ENCODE measurements at places on chromosomes 1 and 21.

- DNase-seq = no peak
Measured at GRCh38 chr1:205701420-205701819, 21.1 kb upstream of the SLC45A3 start.

GRCh38 chr1:26545969-26546323, 16.4 kb downstream of the RPS6KA1 start:
- peak; percentile 42 for DNase-seq

DNA sequence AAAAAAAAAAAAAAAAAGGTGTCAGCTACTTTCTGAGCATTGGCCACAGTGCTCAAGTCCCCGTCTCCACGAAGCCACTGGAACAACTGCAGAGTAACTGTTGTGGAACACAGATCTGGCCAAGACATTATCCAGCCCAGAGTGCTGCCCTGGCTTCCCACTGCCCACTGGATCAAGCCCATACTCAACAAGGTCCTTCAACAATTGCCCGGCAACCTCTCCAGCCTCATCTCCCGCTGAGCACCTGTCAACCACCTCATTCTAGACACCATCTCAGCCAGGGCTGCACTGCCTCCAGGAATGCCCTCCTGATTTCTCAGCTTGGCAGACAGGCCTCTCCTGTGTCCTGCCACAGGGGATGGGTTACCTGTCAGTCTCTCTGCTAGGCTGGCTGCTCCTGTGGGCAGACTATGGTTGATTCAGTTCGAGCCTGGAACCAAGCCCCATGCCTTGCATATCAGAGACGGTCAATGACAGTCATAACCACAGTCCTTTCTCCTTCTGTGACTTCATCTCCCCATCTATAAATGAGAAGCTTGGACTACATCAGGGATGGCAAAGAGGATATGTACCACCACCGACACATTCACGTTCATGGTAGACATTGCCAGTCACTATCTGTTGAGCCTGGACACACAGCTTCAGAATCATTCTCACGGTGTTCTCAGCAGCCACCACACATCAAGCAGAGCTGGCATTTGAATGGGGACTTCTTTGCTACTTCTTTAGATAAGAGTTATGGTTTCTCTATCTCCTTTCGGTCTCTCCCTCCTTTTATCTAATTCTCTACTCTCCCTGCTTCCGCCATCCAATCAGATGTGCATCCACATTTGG, 76.9 kb downstream of the MRPL37 start:
- DNase-seq = no peak

DNA sequence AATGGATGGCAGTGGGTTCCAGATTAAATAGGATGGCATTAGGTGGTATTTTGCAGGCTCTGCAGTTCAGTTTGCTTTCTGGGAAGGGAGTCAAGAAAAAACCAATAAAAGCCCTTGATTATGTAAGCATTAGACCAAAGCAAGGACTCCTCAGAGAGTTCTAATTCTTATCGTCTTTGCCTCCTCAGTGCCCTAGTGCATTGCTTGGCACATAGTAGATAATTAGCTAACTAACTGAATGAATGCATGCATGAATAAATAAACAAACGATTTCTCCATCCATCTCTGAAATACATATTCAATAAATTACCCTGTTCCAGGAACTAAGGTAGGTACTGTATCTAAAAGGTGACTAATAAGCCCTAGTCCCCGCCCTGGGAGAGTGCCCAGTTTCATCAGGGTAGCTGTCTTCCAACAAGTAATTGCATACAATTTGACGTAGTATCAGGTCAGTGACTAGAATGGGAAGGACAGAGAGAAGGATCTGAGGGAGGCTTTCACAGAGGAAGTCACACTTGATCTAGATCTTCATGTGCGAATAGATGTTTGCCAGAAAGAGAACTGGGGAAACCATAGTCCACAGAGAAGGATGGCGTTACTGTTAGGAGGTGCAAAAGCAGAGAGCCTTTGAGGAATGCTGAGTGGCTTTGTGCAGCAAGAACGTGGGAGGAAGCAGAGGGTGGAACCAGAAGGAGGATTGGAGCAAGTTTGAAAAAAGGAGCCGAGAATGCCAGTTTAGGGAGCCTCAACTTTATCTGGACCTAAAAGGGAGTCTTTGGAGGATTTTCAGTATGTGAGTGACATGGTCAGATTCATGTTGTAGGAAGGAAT, 111.4 kb downstream of the TBX19 start:
- no peak for DNase-seq

- DNase-seq = no peak
Measured at GRCh38 chr1:201137579-201138310, 10.8 kb upstream of the ASCL5 start.

DNA sequence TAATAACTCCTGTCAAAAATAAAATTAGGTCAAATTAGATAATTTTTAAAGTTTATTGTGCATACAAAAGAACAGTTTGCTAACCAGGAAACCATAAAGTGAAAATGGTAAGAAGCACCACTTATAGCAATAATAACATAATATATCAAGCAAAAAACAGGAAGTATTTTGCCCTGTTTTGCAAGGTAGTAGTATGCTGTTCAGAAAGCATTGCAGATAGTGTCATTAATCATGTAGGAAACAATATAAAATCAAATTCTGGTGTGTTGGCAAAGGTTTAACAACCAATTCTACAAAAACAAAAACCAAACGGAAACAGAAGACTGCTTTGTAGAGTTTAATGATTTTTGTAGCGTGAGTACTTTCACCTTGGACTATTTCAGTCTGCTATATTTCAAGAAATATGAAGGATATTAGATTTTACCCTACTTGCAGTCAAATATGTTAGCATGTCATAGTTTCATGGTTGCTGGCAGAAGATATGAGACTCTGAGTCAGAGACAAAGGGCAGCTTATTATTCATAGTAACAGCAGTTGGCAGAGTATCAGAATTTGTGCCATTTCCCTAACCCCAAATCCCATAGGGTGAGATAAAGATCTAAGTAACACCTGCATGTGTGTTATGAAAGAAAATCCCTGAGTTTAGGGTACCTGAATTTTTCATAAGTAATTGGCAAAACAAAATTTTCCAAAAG, 729.0 kb upstream of the BRINP3 start:
- DNase-seq = no peak

DNA sequence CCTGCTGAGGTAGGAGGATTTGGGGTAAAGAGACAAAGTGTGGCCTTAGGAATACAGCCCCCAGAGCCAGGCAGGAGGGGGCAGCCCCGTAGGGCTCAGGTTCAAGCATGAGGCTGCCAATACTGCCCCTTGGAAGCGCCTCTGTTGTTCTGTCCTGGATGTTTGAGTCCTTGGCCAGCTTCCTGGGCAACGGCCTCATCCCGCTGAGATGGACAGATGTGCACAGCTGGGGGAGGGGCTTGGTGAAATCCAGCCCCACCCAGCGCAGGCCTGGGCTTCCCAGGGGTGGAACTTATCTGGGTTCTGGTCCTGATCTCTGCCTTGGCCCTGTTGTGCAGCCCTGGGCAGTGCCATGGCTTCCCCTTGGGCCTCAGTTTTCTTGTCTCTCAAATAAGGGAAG, 34.8 kb upstream of the MAN1C1 start:
- no peak for DNase-seq

DNA sequence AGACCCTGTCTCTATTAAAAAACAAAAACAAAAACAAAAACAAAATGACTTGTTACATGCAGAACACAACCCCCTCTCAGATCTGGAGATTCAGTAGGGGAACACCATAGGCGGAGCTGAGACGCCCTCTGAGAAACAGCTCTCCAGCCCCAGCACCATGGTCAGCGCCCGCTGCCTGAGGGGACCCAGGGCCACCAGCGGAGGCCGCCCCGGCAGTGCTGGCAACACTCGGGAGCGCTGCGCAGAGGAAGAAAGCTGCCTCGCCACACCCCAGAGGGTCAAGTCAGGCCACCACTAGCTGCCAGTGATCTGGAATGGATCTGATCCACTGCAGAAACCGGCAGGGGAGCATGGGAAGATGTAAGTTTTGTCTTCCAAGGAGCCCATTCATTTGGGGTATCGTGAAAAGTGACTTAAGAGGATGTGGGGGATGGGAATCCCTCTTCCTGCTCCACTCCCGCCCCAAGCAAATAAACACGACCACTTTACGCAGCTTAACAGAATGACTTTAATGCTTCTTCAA, 3.1 kb downstream of the ACTA1 start:
- DNase-seq = no peak

DNA sequence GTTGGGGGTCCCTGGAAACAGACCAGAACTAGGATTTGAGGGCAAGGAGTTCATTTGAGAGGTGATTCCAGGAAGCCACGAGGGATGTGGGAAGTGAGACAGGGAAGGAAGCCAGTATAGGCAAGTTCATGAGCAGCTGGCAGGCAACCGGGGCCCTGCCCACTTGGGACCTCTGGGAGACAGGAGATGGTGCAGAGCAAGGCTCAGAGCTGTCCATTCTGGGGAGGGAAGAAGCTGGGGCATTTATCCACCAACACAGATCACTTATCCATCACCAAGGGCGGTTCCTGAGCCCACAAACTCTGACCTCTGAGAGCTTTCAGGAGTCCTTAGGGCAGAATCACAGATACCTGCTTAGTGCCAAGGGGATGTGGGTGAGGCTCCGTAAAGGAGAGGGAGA, 16.8 kb downstream of the EDN2 start:
- no peak for DNase-seq
